ENCODE measurements at places on chromosomes 6 and 20.

- DNase-seq, result no peak
These were observed 67.7 kb upstream of the PLEKHG1 start for GRCh38 chr6:150531957-150532356.

GRCh38 chr20:12914804-12915203, 94.0 kb upstream of the SPTLC3 start:
- no peak for DNase-seq

DNA sequence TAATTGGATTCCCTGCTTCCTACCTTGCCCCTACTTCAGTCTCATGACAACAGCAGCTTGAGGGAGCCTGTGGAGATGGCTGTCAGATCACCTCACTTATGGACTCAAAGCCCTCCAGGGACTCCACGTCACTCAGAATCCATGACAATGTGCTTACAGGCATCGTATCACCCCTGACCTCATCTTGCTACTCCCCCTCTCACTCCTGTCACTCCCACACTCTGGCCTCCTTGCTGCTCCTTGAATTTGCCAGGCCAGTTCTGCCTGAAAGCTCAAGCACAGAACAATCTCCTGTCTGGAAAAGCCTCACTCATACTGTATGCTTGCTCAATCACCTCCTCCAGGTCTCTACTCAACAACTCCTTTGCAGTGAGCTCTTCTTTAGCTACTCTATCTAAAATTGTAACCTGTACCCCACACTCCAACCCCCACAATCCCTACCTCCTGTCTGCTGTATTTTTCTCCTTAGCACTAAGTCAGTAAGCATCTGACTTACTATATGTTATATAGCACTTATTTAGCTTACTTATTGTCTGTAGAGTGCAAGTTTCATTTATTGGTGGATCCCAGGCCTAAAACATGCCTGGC, 10.7 kb upstream of the GSTA4 start:
- no peak for DNase-seq

DNA sequence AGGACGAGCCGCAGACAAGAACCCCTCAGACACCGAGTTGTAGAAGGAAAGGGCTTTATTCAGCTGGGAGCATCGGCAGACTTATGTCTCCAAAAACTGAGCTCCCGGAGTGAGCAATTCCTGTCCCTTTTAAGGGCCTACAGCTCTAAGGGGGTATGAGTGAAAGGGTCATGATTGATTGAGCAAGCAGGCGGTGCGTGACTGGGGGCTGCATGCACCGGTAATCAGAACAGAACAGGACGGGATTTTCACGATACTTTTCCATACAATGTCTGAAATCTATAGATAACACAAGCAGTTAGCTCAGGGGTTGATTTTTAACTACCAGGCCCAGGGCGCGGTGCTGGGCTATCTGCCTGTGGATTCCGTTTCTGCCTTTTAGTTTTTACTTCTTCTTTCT, 226.4 kb upstream of the PLCB4 start:
- DNase-seq, result no peak

GRCh38 chr20:47468290-47469050, 33.2 kb upstream of the NCOA3 start:
- DNase-seq, result no peak

- peak; percentile 82 for DNase-seq
These were observed 12.6 kb downstream of the HSPA12B start for GRCh38 chr20:3744806-3745685.

DNA sequence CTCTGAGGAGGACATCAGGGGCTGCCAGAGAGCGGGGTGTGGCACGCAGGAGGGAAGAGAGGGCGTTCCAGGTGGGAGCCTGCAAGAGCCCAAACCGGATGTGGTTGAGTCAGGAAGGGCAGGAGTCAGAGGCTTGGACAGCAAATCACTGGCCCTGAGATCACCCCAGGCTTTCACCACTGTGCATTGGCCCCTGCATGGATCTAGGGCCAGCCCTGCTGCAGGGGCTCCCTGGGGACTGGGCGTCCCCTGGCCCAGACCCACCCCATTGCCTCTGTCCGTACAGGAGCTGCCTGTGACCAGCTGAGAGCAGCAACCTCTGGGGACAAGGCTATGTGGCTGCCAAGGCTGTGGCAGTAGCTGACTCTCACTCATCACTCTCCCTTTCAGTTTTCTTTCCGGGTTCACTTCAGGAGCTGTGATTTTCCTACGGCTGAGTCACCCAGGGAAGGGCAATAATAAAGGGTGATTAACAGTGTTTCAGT, 33.9 kb downstream of the KCNK17 start:
- DNase-seq, result no peak

Data from T-helper 17 cell (primary cell).